Kidney epithelial cell (primary cell): ENCODE measurements at places on chromosomes 5 and 9.

GRCh38 chr5:90113108-90113507 lies 296.4 kb downstream of the CETN3 start:
- DNase-seq, result no peak

DNA sequence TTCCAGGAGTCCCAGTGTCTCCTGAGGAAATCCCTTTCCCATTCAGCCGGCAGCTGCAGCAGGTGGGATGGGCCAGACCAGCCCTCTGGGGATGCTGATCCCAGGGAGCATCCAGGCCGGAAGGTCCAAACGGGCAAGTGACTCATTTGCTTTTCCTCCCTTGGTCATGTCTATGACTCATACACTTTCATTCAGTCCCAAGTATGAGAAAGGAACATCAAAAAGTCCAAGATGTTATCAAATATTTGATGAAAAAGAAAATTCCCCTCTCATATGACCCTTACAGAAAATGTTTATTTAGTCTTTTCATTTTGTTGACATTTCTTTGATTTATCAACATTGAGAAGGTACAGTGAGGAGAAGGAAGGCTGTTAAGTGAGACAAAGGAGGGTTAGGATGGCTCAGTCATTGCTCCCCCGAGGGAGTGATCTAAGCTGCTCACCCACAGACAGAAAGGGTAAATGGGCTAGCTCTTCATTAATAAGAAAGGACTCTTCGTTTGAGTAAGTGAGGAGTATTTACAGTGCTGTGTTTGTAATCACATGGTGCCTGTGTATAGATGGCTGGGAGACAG lies 117.6 kb upstream of the ANKRD55 start:
- peak; percentile 95 for DNase-seq

DNA sequence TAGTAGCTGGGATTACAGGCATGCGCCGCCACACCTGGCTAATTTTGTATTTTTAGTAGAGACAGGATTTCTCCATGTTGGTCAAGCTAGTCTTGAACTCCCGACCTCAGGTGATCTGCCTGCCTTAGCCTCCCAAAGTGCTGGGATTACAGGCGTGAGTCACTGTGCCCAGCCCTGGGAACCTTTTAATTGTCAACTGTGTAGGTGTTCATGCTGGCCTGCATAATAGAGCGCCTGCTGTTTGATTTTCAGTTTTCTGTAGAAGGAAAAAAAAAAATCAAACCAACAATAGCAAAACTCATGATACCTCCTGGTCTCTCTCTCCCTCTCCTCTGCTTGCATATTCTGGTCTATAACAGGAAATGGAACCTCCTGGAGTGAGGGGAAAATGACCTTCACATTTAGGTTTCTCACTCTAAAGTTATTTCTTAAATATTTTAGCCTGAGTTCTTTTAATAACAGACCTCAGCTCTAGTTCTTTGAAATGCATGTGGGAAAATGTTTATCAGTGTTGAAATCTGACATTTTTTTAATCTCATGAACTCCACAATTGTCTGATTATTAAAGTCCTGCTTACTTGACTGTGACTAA lies 51.7 kb downstream of the EXOSC2 start:
- no peak for DNase-seq

DNA sequence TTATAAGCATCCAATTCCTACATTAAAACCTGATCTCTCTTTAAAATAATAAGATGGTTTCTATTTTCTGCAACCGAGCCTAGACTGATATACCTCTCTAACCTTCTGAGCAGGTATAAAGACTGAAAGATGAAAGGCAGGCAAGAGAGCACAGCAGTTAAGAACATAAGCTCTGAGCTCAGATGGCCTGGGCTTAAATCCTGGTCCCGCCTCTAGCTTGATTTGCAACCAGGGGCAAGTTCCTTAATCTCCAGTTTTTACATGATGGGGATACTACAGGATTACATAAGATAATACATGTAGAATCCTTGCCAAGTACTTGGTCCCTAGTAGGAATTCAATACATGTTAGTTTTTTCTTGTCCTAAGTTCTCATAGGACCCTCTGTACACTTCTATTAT lies 33.9 kb downstream of the SLC24A2 start:
- DNase-seq, result no peak

DNA sequence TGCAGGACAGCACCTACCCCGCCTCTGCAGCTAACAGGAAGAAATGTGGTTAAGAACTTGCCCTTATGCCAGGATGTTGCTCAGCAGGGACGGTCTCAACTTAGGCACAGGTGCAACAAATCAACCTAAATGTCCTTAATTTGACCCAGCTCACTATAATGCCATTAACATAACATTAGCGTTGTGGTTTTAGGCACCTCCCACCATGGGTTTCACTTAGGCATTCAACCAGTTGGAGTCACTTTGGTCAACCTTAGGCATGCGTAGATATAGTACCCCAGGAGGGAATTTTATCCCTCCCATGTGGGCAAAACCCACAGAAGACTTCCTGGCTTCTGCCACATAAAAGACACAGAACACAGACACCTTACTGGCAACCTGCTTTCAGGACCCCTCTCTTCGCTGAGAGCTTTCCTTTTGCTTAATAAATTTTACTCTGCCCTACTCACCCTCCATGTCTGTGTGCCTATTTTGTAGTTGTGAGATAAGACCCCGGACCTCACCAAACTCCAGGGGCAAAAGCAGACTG lies 8.7 kb upstream of the ERAP1 start:
- no peak for DNase-seq

GRCh38 chr9:6620353-6620752 lies 25.2 kb downstream of the GLDC start:
- no peak for DNase-seq

- no peak for DNase-seq
These were observed 2.6 kb upstream of the TXNDC8 start for GRCh38 chr9:110340306-110340705.

DNA sequence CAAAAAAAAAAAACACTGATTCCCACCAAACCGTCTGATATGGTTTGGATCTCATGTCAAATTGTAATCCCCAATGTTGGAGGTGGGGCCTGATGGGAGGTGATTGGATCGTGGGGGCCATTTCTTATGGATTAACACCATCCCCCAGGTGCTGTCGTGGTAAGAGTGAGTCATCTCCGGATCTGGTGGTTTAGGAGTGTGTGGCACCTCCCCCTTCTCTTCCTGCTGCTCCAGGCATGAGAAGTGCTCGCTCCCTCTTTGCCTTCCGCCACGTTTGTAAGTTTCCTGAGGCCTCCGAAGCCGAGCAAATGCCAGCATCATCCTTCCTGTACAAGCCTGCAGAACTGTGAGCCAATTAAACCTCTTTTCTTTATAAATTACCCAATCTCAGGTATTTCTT lies 45.2 kb downstream of the HSD17B3 start:
- DNase-seq, result no peak

GRCh38 chr9:127907867-127908659 lies 8.7 kb upstream of the ST6GALNAC6 start:
- DNase-seq, result no peak

DNA sequence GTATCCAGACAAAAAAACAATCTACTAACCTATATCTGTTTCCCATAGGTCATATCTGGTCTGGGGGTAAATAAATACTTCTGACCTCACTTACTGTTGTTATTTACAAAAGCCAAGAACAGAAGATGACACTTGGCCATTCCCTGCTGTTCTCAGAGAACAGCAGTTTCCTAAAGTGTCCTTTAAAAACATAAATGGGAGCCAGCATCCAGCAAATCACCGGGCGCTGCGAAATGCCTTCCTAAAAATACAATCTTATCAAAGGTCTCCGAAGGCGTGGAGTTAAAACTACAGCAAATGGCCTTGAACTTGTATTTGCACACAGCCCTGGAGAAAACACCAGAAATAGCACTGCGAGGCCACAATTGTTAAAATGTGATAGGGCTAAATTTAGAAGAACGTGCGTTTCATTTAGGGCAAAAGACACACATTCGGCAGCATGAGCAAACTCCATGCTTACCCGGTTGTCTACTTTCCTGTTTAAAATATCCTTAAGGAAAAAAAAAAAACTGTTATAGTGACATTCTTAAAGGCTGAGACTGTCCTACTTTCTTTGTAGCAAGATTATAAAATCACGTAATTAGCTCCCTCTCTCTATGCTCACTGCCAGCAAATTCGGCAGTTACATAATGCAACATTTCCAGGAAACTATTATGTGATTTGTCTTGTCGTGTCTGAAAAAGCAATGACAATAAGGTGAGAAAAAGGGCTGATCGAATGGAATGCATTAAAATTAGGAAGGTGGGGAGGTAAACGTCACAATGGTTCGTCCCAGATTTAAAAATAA lies 1.5 kb downstream of the NFIL3 start:
- DNase-seq, result no peak

GRCh38 chr5:60077292-60077691 lies 183.8 kb upstream of the PDE4D start:
- no peak for DNase-seq

DNA sequence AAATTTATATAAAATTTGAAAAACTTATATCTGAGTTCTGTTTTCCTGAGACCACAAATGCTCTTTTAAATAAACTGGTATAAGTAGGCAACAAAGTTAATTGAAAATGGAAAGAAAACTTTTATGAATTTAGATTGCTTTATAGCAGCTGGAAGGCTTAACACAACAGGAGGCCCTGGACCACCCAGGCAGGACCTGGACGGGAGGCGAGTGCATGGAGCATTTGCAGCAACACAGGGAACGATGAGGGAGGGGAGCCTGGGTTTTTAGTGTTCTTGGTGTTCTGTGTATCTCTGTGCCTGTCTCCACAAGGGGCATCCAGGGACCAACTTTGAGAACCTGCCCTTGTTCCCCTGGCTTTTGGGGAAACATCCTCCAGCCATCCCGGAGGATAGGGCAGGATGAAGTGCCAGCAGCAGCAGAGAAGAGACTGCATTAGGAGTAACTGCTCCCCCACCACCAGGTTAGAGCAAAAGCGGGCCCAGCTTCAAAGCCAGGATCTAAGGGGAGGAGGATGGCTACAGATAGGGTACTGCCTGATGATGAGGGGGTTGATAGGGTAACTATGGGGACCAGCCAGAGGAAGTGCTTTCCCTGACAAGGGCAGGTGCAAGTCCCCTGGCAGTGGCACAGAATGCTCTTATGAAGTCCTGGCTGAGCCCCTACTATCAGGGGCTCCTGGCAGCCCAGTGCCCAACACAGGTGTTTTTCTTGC lies 6.7 kb upstream of the SPATA31E1 start:
- DNase-seq, result no peak

GRCh38 chr9:20320921-20321320 lies 301.4 kb downstream of the MLLT3 start:
- DNase-seq, result no peak

DNA sequence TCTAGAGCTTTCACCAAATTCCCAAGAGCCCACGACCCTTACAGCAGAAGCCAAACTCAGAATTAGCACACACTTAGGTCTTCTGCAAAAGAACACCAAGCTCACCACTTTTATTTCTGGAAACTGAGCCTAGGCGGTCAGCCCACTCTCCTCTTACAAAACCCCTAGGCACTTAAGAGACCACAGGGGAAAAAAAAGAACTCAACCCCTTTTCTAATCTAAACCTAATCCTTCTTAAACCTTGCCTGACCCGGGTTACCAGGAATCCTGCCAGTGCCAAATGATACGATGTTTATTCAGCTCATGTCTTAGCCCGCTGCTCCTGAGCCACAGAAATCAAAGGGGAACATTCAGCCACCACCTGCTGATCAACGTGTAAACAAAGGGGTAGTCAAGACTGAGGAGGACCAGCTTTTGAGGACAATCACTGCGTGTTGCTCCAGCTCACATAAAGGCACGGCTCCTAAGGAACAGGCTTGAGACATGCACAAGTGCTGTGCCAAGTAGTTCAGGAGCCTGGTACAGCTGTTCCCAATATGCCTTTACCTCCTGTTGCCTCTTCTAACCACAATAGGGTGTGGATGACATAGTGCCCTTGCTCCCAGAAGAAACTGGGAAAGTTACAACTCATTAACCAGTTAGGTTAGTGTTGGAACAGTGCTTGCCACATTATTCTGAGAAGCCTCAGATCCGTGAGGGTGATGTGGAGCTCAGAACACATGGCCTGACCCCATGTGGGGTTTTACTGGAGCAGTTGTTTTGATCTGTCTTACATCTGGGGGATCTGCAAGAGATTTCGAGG lies 49.3 kb downstream of the ZFAND5 start:
- peak; percentile 90 for DNase-seq

GRCh38 chr9:86659413-86660046 lies 287.8 kb downstream of the GAS1 start:
- no peak for DNase-seq

DNA sequence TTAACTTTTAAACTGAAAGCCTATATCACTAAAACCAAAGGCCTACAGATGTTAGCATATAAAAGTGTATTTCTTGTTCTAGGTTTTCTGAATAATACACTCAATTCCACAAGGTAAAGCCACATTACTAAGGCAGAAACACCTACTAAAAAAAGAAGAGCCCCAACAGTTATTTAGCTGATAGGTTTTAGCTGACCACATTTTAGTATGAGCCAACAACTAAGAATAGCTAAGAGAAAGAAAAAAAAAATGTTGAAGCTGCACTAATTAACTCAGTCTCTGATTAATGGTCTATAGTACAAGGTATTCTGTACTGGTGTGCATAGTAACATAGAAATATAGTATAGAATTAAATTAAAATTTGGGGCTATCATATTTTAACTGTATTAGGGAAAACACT lies 23.5 kb downstream of the ZFR start:
- DNase-seq, result no peak

GRCh38 chr5:72107901-72108201 lies 576 bp downstream of the MAP1B start:
- no peak for DNase-seq

DNA sequence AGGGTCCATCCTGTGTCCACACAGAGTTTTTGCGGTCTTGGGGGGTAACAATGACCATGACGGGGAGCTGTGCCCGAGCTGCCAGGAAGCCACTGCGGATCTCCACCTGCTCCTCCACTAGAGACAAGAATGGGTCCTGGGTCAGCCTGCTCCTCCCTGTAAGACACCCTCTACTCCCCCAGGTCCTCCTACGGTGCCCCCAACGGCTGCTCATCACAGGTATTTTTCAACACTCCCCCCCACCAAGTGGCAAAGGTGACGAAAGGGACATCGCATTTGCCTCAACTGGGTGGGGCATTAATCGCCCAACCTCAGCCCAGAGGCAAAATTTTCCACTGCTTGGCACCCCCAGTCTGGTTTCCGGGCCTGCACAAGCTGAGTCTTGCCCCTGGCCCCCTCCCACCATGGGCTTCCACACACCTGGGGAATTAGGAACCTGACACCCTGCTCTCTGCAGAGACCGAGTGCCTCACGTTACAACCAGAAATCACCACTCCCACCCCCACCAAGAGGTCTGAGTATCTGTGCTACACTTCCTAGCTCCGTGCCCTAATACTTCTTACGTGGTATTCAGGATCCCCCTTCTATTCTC lies 9.6 kb downstream of the NOL6 start:
- DNase-seq, result no peak

- DNase-seq, result no peak
These were observed 31.7 kb upstream of the SLC12A7 start for GRCh38 chr5:1143670-1143951.

- no peak for DNase-seq
These were observed 482.4 kb upstream of the SGCD start for GRCh38 chr5:155844542-155844941.

GRCh38 chr5:27038476-27038875 lies at the start of gene CDH9:
CDH9 (minus strand) TSS chr5:27038586; CDS start chr5:26988333, 50,253 bp downstream.
- DNase-seq, result no peak

GRCh38 chr5:35303152-35303551 lies 72.9 kb upstream of the PRLR start:
- DNase-seq, result no peak

- DNase-seq, result peak; percentile 26
These were observed 2.9 kb upstream of the NXNL2 start for GRCh38 chr9:88531920-88532698.
